ENCODE measurements at places on chromosomes 11 and 22. TPM values are rescaled to one million over a fixed set of nuclear protein-coding genes. Genes with fewer than 3 reads are reported as not detected.

Gene ARHGAP42
- 3.2 TPM for total RNA-seq

Gene SOX6
- not detected for total RNA-seq

Gene MYOD1
- total RNA-seq, result not detected

Gene FOLR1
- not detected for total RNA-seq

Gene FAM227A
- 0.58 TPM for total RNA-seq

Gene UBQLNL
- total RNA-seq, result not detected

Gene B3GAT1
- not detected for total RNA-seq

Gene USP2
- total RNA-seq, result under 0.01 TPM

Gene C22orf31
- not detected for total RNA-seq

Gene PACSIN3
- 33.7 TPM for total RNA-seq

Data from myometrial cell (primary cell).